M059J (cell line): ENCODE measurements at places on chromosomes 3 and 15.

GRCh38 chr15:94761574-94761973 is 530.2 kb downstream of the MCTP2 start:
- no peak for DNase-seq

DNA sequence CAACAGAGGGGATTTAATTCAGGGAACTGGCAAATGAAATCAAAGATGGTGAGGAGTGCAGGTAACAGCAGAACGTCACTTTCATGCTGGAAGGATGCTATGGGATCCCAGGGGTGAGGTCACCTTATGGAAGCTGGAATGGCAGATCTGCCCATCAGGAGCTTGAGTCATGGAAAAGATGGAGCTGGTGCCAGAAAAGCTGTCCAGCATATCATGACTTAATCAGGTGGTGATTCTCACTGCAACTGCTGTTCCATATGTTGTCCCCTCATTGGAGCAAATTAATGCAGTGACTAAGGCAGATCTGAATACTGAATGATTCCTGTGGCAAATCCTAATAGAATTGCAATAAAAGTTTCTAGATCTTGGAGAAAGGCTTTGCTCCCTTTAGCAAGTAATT is 38.4 kb downstream of the HHLA2 start:
- DNase-seq = peak; percentile 17

- peak; percentile 75 for DNase-seq
Observed at GRCh38 chr15:41772720-41773331, 1.5 kb upstream of the MAPKBP1 start.

GRCh38 chr3:70028361-70028760 is 28.8 kb downstream of the SAMMSON start:
- peak; percentile 1 for DNase-seq

DNA sequence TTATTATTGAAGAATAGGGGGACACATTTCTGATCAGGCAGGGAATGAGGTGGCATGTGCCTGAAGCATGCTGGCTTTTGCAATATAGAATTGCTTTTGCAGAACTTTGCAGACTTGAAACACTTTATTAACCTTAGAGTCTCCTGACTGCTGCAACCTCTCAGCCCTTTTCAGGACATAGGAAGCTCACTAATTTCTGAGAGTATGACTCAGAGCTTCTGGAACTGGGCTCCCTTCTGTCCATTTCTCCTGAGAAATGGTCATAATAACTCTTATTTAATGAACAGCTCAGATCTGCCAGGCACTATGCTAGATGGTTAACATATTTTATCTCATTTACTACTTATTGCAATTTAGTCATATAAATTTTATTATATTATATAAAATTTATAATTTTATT is 38.6 kb upstream of the DGKG start:
- peak; percentile 20 for DNase-seq

DNA sequence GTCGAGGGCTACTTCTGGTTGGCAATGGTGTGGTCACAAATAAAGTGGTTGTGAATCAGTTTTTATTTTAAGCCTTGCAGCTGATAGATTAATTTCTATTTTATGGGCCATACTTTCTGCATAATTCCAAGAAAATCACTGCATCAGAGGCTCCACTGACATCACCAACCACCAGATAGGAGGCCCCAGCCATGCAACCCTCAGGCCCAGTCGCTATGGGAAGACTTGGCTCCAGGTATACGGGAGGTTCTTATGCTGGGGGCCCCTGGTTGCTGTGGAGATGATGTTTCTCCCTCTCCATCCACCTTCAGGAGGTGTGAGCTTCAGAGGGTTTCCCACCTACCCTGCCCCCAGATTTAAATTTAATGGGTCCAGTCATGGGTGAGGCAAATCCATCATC is 57.4 kb downstream of the ISG20 start:
- no peak for DNase-seq

GRCh38 chr3:47578119-47578632 is 489 bp downstream of the CSPG5 start:
- DNase-seq = no peak

DNA sequence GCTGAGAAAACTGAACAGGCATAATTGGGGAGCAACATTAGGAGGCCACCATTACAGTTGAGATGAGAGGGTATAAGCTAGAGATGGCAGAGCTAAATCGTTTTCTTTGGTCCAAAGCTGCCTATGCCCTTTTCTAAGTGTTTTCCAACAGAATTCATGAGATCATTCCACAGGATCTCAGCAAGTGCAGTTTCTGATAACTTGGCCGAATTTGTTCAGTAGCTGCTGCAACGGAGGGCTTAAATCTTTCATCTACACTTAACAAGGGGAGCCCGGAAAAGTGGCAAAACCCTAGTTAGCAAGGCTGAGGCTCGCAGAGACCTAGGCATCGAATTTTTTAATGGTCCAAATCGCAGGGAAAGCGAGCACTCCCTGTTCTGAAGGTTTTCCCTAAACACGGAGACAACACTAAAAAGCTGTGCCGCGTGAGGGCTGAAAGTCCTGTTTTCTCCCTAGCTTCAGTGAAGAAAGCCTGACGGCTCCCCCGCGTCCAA is 531 bp upstream of the BLOC1S6 start:
- no peak for DNase-seq

- DNase-seq = no peak
Observed at GRCh38 chr15:94638183-94638582, 406.8 kb downstream of the MCTP2 start.

- DNase-seq = no peak
Observed at GRCh38 chr3:59558906-59559720, 509.3 kb upstream of the CFAP20DC start.

DNA sequence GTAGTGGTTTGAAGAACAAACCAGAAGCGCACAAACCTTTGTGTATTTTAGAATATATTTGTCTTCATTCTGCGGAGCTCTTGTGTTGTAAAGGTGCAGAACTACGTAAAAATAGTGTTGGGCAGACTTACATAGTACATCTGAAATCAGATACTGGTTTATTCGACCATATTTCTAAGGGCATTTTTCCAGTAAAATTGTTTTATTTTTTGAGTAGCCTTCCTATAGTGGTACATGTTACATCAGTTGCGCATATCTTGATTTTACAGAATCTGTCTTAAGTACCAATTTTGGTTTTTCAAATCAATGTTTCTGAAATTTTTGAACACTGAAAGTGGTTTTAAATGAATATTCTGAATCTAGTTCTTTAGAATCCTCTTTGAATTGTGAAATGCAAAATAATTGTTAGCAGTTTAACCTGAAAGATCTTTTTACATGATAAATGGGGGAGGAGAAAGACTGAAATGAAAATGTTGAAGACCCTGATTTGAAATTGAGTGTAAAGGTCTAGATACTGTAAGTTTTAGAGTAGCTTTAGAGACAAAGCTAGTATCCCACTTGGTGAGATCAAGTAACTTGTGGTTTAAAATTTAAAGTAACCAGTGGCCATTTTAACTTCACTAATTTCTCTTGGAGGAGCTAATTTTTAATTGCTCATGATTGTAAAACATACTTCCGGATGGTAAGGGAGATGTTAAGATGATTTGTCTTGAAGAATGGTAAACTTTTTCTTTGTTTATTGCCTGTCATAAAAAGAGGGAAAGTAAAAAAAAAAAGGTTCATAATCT is 15.5 kb upstream of the CHD2 start:
- DNase-seq = no peak

DNA sequence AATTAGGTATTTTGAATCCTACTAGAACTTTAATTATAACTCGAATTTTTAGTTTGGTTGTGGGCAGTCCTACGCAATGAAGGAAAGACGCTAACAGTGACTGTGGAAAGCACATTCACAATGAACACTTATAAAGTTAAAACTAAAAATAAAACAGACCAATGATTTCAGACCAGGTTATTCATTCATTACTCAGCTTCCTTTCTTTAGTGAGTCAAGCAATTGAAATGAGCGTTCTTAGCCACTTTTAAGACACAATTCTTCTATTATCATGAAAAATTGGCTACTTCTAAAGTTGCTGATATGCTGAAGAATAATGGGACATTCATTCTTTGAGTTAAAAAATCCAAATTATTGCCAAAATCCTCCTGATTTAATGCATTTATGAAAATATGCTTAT is 66.0 kb upstream of the CMSS1 start:
- peak; percentile 88 for DNase-seq

DNA sequence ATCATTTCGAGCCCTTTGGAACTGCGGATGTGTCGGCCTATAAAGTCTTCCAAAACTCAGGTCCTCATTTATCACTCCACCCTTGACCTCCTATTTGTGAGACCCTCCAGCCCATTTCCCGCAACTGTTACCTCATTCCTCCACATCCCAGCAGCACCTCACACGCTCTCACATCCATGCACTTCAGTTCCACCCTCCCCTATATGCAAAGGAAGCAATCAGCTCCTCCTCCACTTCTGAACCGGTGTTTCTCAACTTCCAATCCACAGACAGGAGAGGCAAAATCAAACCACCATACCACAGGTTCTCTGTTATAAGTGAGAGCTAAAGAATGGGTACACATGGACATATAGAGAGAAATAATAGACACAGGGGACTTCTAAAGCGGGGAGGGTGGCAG is 36.7 kb upstream of the MECOM start:
- no peak for DNase-seq

- DNase-seq = no peak
Observed at GRCh38 chr3:45198264-45199260, 27.5 kb downstream of the TMEM158 start.

GRCh38 chr15:82552861-82553260 is 12.6 kb upstream of the RPS17 start:
- no peak for DNase-seq

DNA sequence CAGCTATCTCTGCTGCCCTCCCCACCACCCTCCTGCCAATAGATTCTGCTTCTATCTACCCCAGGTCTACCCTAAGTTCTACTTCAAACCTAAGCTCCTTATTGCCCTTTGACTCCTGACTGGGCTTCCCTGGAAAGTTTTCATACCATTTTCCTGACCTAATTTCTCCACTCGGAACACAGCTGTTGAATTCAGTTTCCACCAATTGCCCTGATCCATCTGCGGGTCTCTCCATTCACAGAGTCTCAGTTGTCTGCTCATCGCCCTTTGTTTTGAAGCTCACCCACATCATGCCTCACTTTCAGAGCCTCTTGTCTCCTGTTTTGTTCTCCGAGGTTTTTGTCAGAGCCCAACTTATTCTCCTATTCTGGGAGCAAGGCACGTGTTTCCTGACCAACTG is 56.8 kb upstream of the ABI3BP start:
- no peak for DNase-seq
